ENCODE measurements at places on chromosomes 6 and 20.

DNA sequence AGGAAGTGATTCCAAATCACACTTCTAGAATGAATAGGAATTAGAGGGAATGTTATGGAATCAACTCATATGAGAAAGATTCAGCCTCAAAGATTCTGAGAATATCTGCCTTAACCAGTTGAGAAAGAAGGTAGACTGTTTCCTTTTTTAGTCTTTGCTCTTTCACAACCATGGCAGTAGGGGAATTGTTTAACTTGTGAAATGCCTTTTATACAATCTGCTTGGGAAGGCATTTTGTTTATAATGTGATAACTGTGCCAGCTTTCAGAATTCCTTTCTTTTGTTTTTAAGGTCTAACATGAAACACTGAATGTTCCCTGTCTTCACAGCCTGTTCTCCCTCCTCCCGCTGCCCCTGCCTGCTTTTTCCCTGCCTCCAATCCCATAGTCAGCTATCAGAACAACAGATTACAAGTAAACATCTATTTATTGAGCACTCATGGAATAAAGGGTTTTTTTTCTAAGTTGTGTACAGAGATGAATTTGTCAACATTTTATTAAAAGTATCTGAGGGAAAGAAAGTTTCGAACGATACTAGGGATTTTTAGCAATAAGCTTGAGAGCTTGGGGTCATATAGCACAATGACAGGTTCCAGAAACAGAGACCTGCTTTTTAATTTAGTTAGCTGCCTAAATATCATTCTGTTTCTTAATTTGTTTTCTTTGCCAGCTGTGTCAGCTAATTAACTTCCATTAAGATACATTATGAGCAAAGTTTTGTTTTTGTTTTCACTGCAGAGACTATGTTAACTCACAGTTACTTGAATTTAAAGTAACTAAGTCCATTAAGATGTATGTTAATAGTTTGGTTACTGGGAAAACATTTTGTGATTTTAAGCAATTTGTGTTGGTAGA is 28.3 kb upstream of the FBXO30 start:
- DNase-seq: no peak

GRCh38 chr20:10848810-10849370 is 175.1 kb upstream of the JAG1 start:
- DNase-seq: no peak

DNA sequence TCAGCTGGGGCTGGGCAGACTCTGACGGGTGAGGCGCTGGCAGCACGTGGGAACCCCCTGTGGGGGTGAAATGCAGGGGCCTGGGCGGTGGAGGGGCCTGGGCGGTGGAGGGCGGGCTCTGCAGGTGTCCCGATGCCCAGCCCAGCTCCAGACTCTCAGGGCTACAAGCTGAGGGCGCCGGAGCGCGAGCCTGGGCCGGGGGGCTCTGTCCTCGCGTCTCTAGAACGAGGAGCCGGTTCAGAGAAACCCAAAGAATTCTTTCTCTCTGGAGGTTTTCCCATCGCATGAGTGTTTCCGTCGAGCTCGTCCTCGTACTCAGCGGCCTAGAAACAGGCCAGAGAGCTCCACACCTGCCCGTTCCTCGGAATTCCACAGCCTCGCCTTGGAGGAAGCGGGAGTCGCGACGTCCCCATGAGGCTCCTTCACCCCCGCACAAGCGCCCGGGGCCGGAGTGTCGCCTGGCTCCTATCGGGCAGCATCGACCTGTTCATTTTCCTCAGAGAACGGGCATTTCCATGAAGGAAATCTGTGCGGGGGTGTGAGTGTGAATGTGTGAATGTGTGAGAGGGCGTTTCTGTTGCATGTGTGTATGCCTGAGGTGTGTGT is 76.9 kb downstream of the SMOC2 start:
- DNase-seq: no peak

DNA sequence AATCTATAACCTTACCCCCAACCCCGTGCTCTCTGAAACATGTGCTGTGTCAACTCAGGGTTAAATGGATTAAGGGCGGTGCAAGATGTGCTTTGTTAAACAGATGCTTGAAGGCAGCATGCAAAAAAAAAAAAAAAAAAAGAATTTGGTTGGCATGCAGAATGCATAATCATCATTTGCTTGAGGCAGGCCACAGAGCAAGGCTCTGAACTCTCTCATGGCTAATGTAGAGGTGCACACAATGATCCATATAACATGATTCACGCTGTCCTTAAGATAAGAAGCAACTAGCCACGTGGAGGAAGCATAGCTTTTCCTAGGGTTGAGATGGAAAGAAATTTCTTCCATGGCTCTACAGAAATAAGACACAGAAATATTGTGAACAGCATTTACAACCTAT is 27.6 kb upstream of the RPN2 start:
- DNase-seq: no peak

DNA sequence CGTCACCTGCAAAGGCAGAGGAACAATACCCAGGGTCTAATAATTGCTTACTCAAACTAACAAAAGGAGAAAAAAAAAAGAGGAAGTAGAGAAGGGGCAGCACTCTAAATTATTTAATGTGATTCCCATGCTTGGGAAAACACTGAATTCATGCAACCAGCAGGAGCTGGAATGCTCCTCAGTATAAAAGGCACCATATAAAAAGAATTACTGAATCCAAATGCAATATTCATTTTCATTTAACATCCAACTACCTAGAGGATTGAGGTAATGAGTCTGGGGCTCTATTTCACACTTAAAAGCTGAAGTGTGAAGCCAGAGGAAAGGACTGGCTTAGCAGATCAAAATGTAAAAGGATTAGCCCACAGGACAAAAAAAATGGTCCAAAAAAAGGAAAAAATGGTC is 8.7 kb downstream of the B4GALT5 start:
- no peak for DNase-seq
